ENCODE measurements at places on chromosomes 11 and 22.

- peaks cover 3% of the 10 kb centered on the region for H3K4me1 ChIP-seq
- H3K27ac ChIP-seq: no peak overlapping the region
- H3K27me3 ChIP-seq: no peaks in the 10 kb centered on the region
- peak overlapping the region; percentile 83 for H3K4me3 ChIP-seq
Measured at GRCh38 chr11:66745356-66746235, 16.6 kb upstream of the SPTBN2 start.

GRCh38 chr11:72389116-72389515, 45.2 kb downstream of the CLPB start:
- H3K36me3 ChIP-seq: no peaks in the 10 kb centered on the region
- H3K4me1 ChIP-seq: no peaks in the 10 kb centered on the region
- H3K27me3 ChIP-seq: no peaks in the 10 kb centered on the region
- H3K4me3 ChIP-seq: no peak overlapping the region
- no peak for DNase-seq
- H3K27ac ChIP-seq: no peak overlapping the region

GRCh38 chr11:104442321-104442720, 278.4 kb upstream of the PDGFD start:
- no peaks in the 10 kb centered on the region for H3K4me1 ChIP-seq
- no peak overlapping the region for H3K27ac ChIP-seq
- no peaks in the 10 kb centered on the region for H3K36me3 ChIP-seq
- no peaks in the 10 kb centered on the region for H3K27me3 ChIP-seq
- no peak overlapping the region for H3K4me3 ChIP-seq

DNA sequence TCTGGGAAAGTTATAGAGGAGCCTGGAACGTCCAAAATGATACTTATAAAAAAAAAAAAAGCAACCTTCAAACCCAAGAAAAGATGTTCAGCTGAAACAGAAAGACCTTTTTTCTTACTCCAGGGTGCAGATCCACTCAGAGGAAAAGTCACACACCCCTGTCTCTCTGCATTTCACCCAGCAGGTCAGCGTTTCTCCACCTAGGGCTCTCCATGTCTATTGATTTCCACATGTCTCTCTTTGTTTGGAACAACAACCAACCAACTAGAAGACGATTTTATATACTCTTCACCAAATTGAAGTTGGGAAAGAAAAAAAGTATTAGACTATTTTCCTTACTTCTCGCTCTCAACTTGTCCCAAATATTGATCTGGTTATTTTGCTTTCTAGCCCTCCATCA, 42.2 kb upstream of the BLID start:
- H3K27me3 ChIP-seq: no peaks in the 10 kb centered on the region
- H3K27ac ChIP-seq: no peak overlapping the region
- H3K36me3 ChIP-seq: no peaks in the 10 kb centered on the region
- no peak overlapping the region for H3K4me3 ChIP-seq
- DNase-seq: no peak

DNA sequence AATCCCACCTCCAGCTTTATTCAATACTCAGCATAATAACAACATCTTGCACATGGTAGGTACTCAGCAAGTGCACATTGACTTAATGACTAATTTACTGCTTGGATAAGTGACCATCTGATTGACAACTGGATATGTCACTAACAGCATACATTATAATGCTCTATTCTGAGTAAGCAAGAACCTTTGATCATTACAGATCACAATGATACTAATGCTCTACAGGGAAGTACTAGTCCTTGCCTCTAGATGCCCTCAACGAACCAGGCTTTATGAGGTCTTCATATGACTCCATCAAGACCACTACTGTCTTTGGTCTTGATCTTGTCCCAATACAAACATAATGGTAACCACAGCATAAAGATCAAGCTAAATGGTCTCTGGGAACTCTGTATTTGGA, 167.6 kb upstream of the MTMR2 start:
- H3K27ac ChIP-seq: no peak overlapping the region
- no peaks in the 10 kb centered on the region for H3K36me3 ChIP-seq
- no peaks in the 10 kb centered on the region for H3K27me3 ChIP-seq
- no peak overlapping the region for H3K4me3 ChIP-seq

GRCh38 chr22:25853501-25854284, 111.7 kb downstream of the MYO18B start:
- H3K4me1 ChIP-seq: no peaks in the 10 kb centered on the region
- no peak overlapping the region for H3K27ac ChIP-seq
- no peaks in the 10 kb centered on the region for H3K36me3 ChIP-seq
- H3K4me3 ChIP-seq: no peak overlapping the region

DNA sequence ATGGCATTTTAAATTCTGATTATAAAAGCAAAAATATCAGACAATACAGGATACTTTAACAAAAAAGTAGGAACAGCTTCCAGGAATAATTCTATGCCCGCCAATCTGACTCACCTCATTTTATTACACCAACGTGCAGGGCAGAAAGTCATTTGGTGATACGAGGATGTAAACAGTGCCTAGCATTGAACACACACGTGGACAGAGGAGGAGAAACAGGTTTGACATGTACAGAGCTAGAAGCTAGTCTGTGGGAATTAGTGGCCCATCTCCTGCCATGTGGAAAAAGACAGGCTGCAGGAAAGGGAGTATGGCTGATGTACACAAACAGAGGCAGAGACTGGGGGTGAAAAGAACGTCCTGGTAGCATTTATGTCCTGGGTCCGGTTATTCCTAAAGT, 9.0 kb upstream of the SPINDOC start:
- no peaks in the 10 kb centered on the region for H3K36me3 ChIP-seq
- no peak overlapping the region for H3K4me3 ChIP-seq
- H3K27ac ChIP-seq: no peak overlapping the region
- no peaks in the 10 kb centered on the region for H3K27me3 ChIP-seq

- no peaks in the 10 kb centered on the region for H3K4me1 ChIP-seq
- DNase-seq: no peak
- H3K27me3 ChIP-seq: no peaks in the 10 kb centered on the region
Measured at GRCh38 chr22:44202261-44202789, 21.6 kb downstream of the PARVG start.

DNA sequence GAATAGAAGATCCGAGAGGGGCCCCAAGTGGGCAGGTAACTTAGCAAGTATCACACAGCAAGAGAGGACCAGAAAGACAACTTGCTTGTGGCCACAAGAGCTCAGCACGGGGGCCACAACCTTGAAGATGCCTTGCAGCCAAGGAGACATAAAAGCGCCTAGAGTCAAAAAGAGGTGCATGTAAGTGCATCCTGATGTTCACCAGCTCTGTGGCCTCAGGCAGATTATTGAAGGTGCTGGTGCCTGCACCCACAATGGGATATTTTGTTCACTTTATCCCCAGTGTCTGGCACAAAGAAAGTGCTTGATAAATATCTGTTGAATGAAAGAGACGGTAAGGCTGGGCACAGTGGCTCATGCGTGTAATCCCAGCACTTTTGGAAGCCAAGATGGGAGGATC, 106.0 kb upstream of the ASPHD2 start:
- H3K4me1 ChIP-seq: no peaks in the 10 kb centered on the region
- no peak overlapping the region for H3K4me3 ChIP-seq
- H3K27me3 ChIP-seq: no peaks in the 10 kb centered on the region
- H3K27ac ChIP-seq: no peak overlapping the region

DNA sequence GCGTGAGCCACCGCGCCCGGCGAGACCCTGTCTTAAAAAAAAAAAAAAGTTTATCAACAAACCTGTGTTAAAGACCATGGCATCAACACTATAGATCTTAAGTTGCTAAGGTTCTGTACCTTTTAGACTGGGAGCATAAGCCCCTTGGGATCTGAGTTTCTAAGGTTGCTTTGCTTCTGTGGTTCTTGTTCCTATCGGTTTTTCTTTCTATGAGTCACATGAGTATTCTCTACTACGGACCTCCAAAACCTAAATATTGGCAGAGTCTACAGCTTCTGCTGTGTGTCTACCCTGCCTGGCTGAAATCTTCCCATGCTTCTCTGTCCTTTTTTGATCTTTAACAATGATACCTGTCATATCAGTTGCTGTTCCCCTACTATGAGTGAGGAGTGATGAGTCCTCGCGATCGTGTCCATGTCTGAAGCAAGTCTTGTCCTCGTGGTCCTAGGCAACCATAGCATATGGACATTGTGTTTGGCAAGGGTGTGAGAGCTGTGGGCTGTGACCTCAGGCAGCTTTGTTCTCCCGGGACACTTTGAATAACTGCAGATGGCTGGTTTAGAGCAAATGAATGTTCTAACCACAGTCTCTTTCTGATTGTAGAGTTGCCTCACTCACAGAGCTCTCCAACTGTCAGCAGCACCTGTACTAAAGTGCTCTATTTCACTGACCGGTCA, 9.0 kb upstream of the DLAT start:
- H3K27me3 ChIP-seq: no peaks in the 10 kb centered on the region
- H3K36me3 ChIP-seq: no peaks in the 10 kb centered on the region
- no peaks in the 10 kb centered on the region for H3K4me1 ChIP-seq

DNA sequence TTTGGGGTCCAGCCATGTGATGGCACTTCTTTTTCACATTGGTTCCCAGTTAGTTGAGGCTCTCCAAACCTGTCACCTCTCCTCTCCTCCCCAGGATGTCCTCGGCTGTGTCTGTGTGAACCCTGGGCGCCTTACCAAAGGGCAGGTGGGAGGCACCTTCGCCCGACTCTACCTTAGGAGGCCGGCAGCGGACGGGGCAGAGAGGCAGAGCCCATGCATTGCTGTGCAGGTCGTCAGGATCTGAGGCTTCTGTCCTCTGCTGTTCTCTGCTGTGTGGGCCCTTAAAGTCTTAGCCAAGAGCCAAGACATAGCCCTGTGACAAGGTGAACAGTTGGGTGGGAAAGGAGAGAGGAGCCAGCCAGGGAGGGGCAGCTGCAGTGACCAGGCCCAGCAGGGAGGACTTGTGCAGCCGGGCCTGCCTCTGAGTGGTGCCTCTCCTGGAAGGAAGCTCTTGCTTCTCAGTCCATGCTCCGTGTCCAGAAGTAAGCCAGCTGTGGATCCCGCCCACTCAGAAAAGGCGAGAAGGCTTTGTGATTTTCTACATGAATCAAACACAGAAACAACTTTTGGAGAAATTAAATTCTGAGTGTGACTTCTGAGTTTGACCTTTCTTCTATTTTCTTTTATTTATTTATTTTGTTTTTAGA, 17.5 kb upstream of the CDC42EP2 start:
- H3K4me1 ChIP-seq: no peaks in the 10 kb centered on the region
- H3K27ac ChIP-seq: no peak overlapping the region
- H3K4me3 ChIP-seq: no peak overlapping the region
- peaks cover 3% of the 10 kb centered on the region for H3K36me3 ChIP-seq
- no peaks in the 10 kb centered on the region for H3K27me3 ChIP-seq

DNA sequence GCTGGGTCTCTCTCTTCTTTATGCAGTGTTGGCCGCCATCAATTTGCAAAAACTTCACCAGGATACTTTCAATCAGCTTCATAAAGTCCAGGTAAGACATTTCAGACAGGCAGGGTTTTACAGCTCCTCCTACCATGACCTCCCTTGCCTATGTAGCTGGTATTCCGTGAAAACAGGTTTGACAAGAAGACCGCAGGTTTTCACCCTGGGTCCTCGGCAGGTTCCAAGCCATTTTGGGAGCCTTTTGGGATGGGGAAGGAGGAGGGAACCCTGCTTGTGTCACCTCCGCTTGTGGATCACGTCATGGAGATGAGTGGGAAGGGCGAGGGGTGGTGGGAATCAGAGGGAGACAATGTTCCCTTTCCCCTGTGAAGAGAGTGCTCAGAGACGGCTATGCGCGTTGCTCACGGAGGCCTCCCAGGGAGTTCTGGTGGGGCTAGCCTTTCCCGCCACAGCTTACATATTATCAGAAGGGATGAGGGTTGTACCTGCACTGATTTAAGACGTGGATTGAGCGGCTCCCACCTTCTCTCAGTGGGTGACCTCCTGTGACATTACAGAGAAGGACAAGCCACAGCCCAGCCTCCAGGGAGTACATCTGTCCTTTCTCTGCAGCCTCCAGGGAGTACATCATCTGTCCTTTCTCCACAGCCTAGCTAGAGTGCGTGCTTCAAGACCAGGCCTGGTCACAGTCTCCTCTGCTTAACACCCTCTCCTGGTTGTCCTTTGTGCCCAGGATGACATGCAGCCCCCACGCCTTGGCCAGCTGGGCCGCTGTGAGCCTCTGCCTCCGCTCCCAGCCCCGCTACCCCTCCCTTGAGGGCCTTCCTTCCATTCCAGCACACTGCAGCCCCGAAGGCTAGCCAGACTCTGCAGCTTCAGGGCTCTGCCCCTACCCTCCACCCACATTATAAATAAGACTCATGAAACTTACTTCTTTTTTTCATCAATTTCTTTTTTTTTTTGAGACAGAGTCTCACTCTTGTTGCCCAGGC, 17.2 kb downstream of the GLB1L3 start:
- no peak for DNase-seq
- H3K4me1 ChIP-seq: no peaks in the 10 kb centered on the region
- no peaks in the 10 kb centered on the region for H3K36me3 ChIP-seq
- no peak overlapping the region for H3K27ac ChIP-seq

- no peaks in the 10 kb centered on the region for H3K36me3 ChIP-seq
- H3K4me1 ChIP-seq: peaks cover 5% of the 10 kb centered on the region
- no peak overlapping the region for H3K4me3 ChIP-seq
Measured at GRCh38 chr22:49692499-49693225, 135.0 kb downstream of the BRD1 start.

DNA sequence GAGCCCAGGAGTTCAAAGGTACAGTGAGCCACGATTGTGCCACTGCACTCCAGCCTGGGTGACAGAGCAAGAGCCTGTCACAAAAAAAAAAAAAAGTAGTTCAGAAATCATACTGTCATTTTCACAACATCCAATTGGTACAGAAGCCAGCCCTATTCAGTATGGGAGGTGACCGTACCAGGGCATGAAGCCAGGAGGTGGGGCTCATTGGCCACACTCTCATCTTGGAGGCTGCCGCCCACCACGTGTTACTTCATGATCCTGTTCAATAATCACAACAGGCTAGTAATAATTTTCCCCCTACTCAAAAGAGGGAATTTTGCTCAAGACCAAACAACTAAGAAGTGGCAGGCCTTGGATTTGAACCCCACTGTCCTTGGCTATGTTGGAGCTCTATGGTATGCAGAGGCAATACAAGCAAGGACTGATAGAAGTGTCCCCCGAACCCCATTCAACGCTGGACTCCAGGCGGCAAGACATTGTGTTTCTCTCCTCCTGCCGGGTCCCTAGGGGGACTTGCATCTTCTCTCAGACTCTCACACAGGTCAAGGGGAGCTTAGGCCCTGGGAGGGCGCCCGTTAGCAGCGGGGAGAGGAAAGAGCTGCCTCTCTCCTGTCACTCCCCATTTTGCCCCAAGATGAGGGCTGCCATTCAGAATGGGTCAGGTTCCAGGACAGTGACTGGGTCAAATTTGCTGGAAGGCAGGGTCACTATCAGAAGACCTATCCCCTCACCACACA, 40.2 kb upstream of the EMID1 start:
- H3K36me3 ChIP-seq: no peaks in the 10 kb centered on the region
- DNase-seq: no peak
- H3K27ac ChIP-seq: no peak overlapping the region
- peaks cover 13% of the 10 kb centered on the region for H3K4me1 ChIP-seq
- no peaks in the 10 kb centered on the region for H3K27me3 ChIP-seq

GRCh38 chr11:85603220-85603619, 23.9 kb downstream of the DLG2 start:
- H3K4me3 ChIP-seq: no peak overlapping the region
- no peaks in the 10 kb centered on the region for H3K36me3 ChIP-seq
- no peak overlapping the region for H3K27ac ChIP-seq
- no peaks in the 10 kb centered on the region for H3K27me3 ChIP-seq
